Karpas-422 (cell line): ENCODE measurements at places on chromosomes 11 and 22.

DNA sequence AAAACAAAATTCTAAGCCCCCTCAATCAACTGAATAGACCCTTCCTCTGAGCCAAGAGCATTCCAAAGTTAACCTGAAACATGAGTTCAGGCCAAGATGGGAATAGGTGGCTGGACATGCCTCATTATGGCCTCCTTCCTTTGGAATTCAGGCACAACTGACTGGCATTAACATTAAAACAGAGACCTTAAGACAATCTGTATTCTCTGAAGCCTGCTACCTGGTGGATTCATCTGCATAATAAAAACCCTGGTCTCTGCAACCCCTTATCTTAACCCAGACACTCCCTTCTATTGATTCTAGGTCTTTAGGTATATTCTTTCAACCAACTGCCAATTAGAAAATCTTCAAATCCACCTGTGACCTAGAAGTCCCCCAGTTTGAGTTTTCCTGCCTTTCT lies 66.3 kb downstream of the JRKL start:
- DNase-seq: no peak

GRCh38 chr11:67415501-67416304 lies at the start of gene CARNS1:
Gene CARNS1, plus strand, starts transcription at chr11:67415678. Its CDS starts 522 bp downstream, at chr11:67416200.
- no peak for DNase-seq

DNA sequence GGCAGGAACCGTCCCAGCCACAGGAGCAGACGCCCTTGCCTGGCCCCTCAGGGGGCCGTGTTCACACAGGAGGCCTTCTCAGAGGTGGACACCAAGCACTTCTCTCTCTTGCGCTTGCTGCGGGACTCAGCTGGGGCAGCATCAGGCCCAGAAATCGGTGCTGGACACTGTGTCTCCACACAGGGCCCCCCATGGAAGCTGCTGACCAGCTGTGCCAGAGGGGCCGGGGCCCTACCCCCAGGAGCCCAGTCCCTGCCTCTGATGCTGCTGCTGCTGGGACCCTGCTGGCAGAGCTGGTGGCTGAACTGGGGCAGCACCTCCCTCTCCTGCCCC lies 4.0 kb downstream of the PLXNB2 start:
- DNase-seq: no peak

DNA sequence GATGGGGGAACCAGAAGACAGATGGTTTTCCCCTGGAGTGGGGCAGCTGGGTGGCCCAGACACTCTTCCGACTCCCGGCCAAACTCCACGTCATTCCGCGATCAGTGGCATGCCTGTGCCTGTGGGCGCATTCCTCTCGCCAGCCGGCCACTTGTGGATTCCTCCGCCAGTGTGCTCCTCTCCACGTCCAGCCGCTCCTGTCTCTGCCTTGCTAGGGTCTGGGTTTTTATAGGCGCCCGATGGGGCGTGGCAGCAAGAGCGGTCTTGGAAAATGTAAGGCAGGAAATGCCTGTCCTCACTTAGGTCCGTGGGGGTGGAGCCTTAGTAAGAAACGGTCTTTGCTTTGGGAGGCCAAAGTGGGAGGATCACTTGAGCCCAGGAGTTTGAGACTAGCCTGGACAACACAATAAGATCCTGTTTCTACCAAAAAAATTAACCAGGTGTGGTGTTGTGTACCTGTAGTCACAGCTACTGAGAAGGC lies 81.6 kb upstream of the SEPTIN5 start:
- DNase-seq: no peak

GRCh38 chr11:69123593-69124545 lies 31.9 kb upstream of the SMIM38 start:
- DNase-seq: no peak

- DNase-seq: no peak
These were observed 111.8 kb downstream of the CTNND1 start for GRCh38 chr11:57873196-57873911.

DNA sequence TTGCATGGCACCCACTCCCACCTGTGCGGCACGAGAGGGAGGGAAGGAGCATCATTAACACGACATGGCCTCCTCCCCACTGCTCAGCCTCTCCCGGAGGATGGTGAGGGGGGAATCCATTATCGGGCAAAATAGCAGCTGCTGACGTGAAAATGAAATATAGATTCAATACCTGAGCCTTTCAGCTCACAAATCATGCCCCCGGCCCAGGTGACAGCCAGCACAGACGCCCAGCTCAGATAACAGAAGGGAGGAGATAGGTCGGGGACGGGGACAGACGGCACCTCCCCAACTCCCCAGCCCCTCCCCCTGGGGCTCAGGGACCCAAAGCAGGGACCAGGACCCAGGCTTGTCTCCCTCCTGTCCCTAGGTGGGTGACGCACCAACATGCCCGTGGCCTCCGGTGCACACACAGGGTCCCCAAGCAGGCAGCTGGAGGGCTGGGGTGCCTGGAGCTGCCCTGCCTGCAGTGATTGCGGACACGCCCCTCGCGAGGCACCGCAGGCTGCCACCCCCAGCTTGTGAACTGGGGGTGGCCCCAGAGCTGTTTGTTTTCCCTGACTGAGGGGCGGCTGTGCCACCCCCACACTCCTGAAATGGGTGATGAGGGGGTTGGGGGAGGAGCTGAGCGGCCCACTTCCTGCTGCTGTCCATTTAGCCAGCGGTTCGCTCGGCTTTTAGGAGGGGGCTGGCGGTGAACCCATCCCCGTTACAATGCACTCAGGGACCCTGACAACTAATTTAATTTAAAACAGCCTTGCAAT lies 31.7 kb downstream of the FLRT1 start:
- DNase-seq: no peak

GRCh38 chr22:39623603-39624500 lies 53.3 kb downstream of the CACNA1I start:
- no peak for DNase-seq

DNA sequence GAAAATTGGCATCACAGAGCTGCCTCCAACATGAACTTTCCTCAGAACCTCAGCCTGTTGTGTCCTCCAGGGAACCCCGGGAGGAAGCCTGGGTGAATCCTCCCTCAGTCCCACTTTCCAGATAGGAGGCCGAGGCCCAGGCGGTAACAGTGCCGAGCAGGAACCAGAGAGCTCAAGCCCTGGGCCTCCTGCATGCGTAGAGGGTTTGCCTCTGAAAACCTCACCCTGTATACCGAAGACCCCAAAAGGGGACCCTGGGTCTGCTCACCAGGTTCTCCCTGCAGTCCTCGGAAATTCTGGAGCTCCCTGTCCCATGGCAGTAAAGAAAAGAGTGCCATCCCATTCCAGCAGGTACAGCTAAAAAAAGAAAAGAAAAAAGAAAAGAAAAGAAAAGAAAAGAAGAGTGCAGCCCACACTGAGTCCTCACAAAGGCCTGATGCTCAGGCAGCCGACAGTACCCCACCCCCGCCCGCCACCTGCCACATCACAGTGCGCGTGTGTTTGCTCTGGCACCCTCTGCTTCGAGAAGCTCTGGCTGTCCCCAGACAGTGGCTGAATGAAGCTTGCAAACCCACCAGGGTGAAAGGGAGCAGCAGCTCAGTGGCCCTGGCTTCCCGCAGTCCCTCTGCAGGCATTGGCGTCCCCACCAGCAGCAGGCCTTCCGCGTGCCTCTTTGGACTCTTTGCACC lies 28.4 kb upstream of the FADD start:
- DNase-seq: no peak

DNA sequence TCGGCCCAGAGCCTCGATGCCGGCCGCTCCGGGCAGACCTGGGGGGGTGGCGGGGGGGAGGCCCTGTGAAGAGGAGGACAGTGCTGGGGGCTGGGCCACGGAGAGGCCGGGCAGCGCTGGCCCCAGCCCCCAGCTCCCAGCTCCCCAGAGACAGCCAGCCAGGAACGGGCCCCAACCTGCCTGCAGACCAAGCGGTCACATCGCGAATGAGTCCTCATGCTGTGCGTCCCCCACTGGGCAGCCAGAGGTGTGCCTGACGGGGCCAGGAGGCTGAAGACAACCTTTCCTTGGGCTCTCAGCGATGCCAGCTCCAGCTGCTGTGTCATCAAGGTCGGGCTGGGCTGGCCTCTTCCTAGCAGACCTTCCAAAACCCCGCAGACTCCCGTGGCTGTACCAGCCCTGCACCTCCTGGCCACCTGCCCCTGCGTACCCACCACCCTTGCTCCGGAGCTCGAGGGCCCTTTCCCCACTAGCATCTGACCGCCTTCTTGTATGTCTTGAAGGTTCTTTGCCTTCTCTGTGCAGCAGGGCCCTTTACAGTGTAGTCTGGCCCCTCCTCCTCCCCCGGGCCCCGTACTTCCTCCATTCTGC lies 88.4 kb downstream of the CDKN1C start:
- no peak for DNase-seq

DNA sequence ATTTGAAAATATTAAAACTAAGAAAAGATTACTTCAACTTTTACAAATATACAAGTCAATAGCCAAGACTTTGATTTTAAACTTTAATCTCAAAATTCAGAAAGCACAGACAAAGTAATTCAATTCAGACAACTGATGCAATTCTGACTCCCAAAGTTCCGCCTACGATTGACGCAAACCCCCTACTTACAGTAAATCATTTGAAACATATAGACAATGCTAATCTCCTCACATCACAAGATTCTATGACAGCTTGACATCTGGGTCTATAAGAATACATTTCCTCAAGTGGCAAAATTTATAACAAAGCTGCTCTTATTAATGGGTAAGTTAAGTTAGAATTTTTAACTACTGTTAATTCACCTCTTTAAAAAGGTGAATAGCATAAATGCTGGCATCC lies 75.2 kb downstream of the GUCY1A2 start:
- DNase-seq: no peak

DNA sequence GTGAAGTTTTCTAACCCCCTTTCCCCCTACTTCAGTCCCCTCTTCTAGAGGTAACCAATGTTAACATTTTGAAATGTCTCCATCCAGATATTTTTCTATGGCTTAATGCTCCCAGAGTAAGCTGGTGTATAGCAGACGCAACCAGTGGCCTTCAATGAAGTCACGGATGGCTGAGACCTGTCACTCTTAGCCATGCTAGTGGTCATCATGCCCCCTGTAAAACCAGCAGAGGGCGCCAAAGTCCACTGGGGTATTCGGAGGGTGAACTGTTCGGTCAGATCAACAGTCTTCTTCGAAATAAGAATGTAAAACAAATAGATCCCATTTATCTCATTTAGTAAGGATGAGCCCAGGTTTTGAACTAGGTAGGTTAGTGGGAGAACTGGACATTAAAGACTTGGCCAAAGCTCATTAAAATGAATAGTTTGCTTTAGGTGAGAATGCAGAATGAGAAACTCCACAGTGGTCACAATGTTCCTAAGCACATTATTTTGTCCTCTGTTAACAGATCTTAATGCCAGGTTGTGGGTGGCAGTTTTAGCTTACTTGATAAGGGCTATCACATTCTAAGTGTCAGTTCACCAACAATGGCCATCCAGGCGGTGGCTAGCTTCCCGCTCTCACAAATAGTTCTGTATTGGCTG lies 8.6 kb upstream of the MMP8 start:
- DNase-seq: peak; percentile 93

DNA sequence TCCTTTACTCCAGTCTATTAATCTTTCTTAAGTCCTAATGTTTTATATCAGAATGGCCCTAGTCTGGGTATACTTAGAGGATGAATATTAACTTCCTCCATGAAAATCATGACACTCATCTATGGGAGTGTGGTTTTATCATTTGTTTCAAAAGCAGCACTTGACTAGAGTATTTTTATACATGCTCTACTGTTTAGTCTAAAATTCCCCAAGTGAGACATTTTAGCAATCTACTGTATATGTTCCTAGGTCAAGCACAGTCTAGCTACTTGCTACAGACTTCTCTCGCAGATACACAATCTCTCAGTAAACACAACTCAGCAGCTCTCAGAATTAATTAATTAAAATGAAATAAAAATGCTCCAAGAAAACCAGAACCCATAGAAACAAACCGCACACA lies 2.9 kb upstream of the HBB start:
- DNase-seq: no peak

GRCh38 chr22:37273126-37273845 lies 9.0 kb upstream of the CYTH4 start:
- no peak for DNase-seq

- no peak for DNase-seq
These were observed 246.4 kb upstream of the PDGFD start for GRCh38 chr11:104410336-104410735.

DNA sequence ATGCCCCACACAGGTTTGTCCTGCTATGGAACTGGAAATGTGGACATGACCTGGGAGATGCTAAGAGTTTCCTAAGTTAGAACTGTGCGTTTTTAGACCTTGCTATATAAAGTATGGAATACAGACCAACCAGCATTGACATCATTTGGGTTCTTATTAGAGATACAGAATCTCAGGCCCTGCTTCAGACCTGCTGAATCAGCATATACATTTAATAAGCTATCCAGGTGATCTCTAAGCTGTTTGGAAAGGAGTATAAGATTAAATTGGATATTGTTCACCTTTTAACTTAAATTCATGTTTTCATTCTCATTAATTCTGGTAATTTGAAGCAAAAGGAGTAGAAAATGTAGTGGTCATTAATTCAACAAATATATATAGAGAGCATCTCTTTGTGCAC lies 6.9 kb upstream of the CNTF start:
- no peak for DNase-seq

- peak; percentile 89 for DNase-seq
These were observed 66.5 kb downstream of the BMAL1 start for GRCh38 chr11:13343931-13344717.

GRCh38 chr11:13717331-13717730 lies 48.9 kb downstream of the FAR1 start:
- no peak for DNase-seq

- DNase-seq: no peak
These were observed 44.5 kb downstream of the CELF1 start for GRCh38 chr11:47508240-47508957.

DNA sequence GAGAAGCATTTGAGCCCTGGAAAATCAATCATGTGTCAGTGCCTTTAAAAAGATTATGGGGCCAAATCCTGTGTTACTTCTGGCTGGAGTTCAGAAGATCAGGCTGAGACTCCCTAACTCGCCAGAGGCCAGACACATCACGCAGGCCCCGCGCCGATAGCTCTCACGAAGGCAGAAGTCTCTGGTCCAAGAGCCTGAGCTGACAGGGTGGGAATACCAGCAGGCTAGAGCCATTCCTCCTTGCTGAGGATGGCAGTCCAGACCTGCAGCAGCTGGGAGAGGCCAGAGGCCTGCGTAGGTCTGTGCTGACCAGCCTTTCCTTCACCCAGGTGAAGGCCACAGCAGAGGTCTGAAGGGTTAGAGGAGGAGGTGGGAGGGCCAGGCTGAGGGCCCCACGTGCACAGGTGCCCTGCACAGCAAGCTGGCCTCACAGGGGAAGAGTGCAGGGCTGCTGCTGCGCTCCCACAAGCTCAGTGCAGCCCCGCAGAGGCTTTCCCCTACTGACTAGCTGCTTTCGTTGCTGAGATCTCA lies 52.9 kb downstream of the ST14 start:
- no peak for DNase-seq

GRCh38 chr22:40009292-40009774 lies 14.6 kb downstream of the FAM83F start:
- no peak for DNase-seq
